ENCODE measurements at places on chromosomes 2 and 18.

DNA sequence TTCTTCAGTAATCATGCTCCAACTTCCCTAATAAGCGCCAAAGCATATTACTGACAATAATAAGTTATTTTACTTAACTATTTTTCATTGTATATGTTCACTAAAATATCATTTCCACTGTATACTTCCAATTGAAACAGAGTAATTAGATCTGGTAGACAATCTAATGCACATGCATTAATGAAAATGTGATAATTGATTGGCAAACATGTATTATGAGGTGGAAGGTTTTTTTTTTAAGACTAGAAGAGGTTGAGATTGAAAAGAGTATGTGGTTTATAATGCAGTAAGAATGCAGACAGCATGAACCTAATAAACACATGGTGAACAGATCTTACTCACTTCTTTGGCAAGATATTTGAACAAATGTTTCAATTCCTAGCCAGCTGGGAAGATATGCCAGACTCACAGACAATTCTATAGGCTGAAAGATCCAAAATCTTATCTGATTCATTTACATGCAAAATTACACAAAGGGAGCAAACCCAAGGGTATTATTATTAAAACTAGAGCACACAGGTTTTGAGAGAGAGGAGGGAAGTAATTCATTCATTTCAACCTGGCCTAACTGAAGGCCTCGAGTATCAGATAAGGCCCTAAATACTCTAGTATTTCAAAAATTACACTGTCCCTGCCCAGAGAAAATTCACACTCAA is 2.8 kb downstream of the NCKAP1 start:
- DNase-seq, result no peak

DNA sequence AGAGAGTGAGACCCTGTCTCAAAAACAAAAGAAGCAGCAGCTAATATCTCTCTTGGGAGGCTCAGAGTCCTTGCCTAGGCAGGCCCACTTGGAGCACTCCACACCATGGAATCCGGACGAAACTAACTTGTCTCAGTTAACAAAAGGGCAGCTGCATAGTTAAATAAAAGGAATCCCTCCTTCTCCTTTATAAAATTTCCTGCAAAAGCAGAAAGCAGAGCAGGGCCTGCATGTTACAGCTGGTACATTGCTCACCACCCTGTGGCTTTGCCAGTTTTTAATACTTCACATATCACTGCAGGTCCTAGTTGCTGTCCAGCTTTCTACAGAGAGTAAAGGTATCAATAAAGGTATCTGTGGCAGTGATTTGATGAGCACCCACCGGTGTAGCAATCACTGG is 93.6 kb downstream of the ASAP2 start:
- DNase-seq, result no peak

GRCh38 chr2:135818937-135819610 is 17.9 kb downstream of the LCT start:
- DNase-seq, result no peak

GRCh38 chr2:224924631-224925030 is 117.6 kb downstream of the DOCK10 start:
- no peak for DNase-seq

DNA sequence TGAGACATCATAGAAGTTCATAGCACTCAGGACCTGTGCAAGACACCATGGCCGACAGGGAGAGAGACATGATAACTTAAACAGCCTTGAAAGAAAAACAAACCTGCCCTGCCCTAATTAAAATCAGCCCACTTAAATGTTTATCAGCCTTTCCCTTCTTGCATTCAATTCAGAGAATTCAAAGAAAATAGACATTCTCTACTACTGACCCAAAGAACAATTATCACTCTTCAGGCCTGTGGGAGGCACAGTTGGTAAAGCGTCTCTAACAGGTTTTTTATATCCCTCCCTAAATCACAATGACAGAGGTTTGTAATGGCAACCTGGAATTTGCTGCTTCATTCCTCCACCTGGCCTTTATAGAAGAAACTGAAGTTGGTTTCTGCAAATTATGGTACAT is 1.7 kb downstream of the CDK15 start:
- DNase-seq, result no peak

- no peak for DNase-seq
Measured at GRCh38 chr18:28204154-28204553, 27.2 kb upstream of the CDH2 start.

Data from activated CD4-positive, alpha-beta T cell treated with anti-CD3 and anti-CD28 coated beads, Interleukin-2, amount 50 U/mL, for 4 hours (primary cell).